ENCODE measurements at places on chromosomes 16 and 17. TPM values are rescaled to one million over a fixed set of nuclear protein-coding genes. Genes with fewer than 3 reads are reported as not detected.

The SLC9A5 gene
- total RNA-seq, result 1.2 TPM

The PEMT gene
- total RNA-seq, result 75.3 TPM

The CFDP1 gene
- 46.0 TPM for total RNA-seq

The NUPR1 gene
- 35.1 TPM for total RNA-seq

The CDH5 gene
- total RNA-seq, result 0.08 TPM

The HOXB2 gene
- total RNA-seq, result 0.46 TPM

The SCGB1C2 gene
- total RNA-seq, result not detected

The SLC38A10 gene
- 50.4 TPM for total RNA-seq

The CHST5 gene
- not detected for total RNA-seq

The OTOP2 gene
- total RNA-seq, result not detected

The WNT9B gene
- not detected for total RNA-seq

The HBQ1 gene
- 2.2 TPM for total RNA-seq

The GDPD1 gene
- 1.5 TPM for total RNA-seq

The CSF3 gene
- 17.7 TPM for total RNA-seq

The PRSS8 gene
- 59.2 TPM for total RNA-seq

The SLC13A2 gene
- not detected for total RNA-seq

The RHBDL1 gene
- total RNA-seq, result 9.8 TPM

The TMEM204 gene
- total RNA-seq, result 2.7 TPM

The CHRNE gene
- not detected for total RNA-seq

The KCNAB3 gene
- total RNA-seq, result 1.3 TPM

The TRIM37 gene
- total RNA-seq, result 25.4 TPM

The RGS11 gene
- 0.11 TPM for total RNA-seq

The CES4A gene
- 2.4 TPM for total RNA-seq

The PRSS22 gene
- 2.8 TPM for total RNA-seq

The AIPL1 gene
- total RNA-seq, result not detected

The PTX4 gene
- total RNA-seq, result not detected

The LPO gene
- total RNA-seq, result not detected

The MT1E gene
- 18.8 TPM for total RNA-seq

The IGF2BP1 gene
- not detected for total RNA-seq

The CDYL2 gene
- total RNA-seq, result 2.4 TPM

The PER1 gene
- 33.2 TPM for total RNA-seq

The MRM3 gene
- total RNA-seq, result 23.9 TPM

The FMNL1 gene
- 1.1 TPM for total RNA-seq

The GJD3 gene
- not detected for total RNA-seq

The NOG gene
- 1.4 TPM for total RNA-seq

The NSMCE1 gene
- total RNA-seq, result 121 TPM

The CD19 gene
- total RNA-seq, result not detected

The CLEC19A gene
- not detected for total RNA-seq

The MILR1 gene
- not detected for total RNA-seq

The TMC7 gene
- 3.4 TPM for total RNA-seq

The CHST4 gene
- total RNA-seq, result not detected

The CDRT4 gene
- 1.1 TPM for total RNA-seq

The SECTM1 gene
- total RNA-seq, result 6.3 TPM

The ABCA6 gene
- 0.04 TPM for total RNA-seq

The KIF18B gene
- total RNA-seq, result 22.7 TPM

The CCDC200 gene
- not detected for total RNA-seq

The KRT20 gene
- not detected for total RNA-seq

The TCAP gene
- 0.08 TPM for total RNA-seq

The C17orf78 gene
- total RNA-seq, result not detected

The ACE gene
- 0.78 TPM for total RNA-seq

The CHD9NB gene
- total RNA-seq, result 0.11 TPM
